ENCODE measurements at places on chromosomes 12 and 14.
A peak's percentile ranks its signal among the peaks of the same experiment; 100 is the strongest.

DNA sequence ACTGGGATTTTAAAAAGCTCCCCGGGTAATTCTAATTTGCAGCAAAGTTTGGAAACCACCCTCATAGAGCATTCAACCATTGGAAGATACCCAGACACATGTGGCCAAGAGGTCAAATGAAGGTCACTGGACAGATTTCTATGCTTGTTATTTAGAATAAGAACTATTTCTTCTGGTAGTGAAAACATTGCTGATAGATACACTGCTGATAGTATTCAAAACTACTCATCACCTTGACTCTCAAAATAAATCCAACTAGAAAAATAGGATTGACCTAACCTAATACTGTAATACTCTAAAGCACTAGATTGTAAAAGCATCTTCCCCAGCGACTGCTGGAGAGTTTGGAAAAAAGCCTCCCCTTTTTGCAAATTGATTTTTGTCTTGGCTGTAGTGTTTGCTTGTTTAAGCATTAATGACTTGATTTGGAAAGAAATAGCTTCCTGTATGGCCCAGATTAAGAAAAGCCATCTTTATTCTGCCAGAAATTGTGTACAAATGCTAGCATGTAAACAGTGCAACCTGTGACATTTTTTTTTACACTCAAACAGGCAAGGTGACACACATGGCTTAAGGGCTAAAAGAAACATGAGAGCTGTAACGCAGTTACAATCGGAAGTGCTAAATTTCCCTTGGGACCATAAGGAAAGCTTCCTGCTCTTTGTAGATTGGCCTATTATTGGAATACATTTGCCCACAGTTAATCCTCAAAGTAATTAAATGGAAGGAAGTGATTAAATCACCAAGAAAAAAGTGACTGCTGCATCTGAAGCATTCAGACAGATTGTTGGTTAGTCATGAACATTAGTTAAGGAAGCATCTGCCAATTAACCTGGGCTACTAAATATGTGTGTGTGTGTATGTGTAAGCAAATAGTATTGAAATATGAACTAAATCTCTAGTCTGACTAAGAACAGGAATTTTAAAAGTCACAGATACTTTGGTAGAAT lies 356.5 kb upstream of the ATP2B1 start:
- no peak for DNase-seq

DNA sequence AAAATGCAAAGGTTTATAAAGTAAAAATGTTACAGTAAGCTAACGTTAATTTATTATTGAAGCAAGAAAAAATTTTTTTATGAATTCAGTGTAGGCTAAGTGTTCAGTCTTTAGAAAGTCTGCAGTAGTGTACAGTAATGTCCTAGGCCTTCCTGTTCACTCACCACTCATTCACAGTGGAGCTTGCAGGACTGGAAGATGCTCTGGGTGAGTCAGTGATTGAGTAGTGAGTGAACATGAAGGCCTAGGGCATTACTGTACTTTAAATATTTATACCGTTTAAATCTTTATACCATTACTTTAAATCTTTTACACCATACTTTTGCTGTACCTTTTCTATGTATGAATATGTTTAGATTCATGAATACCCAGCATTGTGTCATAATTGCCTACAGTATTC lies 120.3 kb upstream of the SLC38A4 start:
- DNase-seq = no peak

DNA sequence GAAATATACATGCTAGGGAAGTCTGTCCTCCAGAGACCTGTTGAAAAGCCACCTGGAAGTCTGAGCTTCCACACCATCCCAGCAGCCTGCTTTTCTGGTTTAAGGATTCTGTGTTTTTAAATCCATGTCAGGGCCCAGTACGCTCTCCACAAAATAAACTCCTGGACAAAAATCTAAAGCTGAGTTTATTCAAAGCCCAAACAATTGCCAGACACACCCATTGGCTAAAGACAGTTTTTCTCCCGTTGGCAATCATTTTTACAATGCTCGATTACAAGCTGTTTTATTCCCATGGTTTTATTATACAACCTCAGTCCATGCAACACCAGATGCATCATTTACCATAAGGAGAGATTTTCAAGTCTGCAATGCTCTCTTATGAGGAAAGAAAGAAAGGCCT lies 94.5 kb downstream of the MYRFL start:
- DNase-seq = no peak

- DNase-seq = no peak
These were observed 33.9 kb upstream of the LIMA1 start for GRCh38 chr12:50317203-50317602.

GRCh38 chr14:71521238-71522135 lies 410.7 kb upstream of the RGS6 start:
- DNase-seq = no peak

DNA sequence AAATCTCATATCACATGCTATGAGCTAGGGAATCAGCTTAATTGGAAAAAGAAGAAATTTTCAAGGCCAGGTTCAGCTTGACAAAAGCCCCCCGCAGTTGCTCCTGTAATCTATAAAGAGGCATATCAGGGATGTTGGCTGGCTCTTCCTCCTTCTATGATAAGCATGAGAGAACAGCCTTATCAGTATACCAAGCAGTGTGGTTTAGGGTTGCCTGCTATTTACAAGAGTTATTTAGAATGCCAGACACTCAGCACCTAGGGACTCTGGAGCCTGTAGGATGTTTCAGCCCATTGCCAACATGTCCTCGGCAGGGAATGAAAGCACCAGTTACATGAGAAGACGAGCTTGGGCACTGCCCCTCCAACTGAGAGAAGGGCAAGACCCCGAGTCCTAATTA lies 89.5 kb upstream of the TMPO start:
- DNase-seq = no peak

GRCh38 chr12:7959701-7960121 lies 23.7 kb upstream of the SLC2A3 start:
- peak; percentile 64 for DNase-seq

GRCh38 chr14:20873370-20874177 lies 17.6 kb upstream of the RNASE3 start:
- DNase-seq = peak; percentile 89

Data from MV-4-11 (cell line).